ENCODE measurements at places on chromosomes 3 and 15.

DNA sequence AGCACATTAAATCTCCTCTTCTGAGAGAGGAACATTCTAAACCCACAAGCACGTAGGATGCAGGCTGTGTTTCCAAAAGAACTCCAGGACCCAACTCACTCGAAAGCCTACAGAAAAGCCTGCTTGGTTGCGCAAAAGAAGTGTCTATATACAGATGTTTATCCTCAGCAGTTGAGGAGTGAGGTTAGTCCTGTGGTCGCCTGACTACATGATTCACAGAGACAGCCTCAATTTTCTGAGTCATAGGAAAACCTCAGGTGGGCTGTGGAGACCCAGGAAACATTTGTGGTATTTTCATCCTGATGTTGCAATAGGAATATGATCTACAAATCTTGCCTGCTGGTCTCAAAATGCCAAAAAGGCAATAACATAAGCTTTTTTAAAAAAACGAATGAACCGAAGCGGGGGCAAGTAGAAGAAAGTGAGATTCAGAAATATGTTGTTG is 183.8 kb upstream of the THRB start:
- no peak for DNase-seq

DNA sequence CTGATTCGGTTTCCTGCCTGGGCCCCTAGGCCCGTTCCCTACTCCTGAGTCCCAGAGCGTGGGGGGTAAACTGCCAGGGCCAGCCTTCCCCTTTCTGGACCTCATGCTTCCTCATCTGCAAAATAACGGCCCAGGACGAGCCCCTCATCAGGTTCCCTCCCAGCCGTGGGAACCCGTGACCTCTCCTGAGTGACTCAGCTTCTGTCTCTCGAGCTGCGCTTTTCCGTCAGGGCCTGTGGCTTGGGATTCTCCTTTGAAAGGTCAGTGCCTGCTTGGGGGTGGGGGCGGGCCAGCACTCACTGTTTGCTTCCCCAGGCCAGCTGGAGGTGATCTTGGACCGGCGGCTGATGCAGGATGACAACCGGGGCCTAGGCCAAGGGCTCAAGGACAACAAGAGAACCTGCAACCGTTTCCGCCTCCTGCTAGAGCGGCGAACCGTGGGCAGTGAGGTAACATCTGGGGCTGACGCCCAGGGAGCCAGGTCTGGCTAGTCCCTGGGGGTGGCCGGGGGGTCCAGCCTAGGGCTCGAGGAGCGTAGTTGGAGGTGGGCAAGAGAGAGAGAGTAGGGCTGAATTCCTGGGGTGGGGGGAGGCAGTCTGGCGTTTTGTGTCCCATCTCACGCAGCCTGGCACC is 12.8 kb downstream of the MAN2A2 start:
- no peak for DNase-seq

DNA sequence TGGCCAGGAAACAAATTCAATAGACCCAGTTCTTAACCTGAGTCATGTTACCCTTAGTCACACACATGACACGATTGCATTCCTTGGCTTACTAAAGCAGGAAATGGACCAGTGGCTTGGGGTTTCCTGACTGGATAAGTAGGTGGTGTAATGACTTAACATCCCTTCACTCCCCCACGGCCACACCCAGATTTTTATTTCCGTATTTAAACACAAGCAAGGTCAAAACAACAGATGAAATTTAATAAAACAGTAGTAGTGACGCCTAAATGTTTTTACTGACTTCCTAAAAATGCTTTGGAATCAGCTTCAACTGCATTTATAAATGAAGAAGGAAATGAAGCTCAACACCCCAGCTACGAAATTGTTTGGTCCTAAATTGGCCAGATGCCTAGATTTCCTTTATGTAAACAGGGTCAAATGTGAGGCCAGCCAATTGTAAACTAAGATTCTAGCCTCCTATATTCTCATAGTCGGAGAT is 324.3 kb downstream of the CHST2 start:
- no peak for DNase-seq

DNA sequence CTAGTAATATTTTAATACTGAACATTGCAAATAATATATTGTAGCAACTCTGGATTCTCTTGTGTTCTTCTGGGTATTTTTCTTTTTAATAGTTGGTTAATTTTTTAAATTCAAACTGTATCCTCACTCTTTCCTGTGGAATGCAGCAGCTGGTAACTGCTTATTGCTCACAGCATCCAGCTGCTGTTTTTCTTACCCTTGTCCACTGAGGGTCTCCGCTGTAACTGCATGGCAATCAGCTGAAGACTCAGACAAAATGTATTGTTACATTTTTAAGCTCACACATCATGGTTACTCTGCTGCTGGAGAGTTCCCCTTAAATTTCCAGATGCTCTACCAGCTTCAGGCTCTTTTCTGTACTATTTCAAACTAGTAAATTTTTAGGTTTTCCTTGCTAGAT is 227.6 kb downstream of the MBNL1 start:
- no peak for DNase-seq

GRCh38 chr15:79115986-79116665 is 25.5 kb upstream of the RASGRF1 start:
- DNase-seq = no peak

GRCh38 chr3:134143828-134144401 is 106.7 kb downstream of the RYK start:
- DNase-seq = no peak

DNA sequence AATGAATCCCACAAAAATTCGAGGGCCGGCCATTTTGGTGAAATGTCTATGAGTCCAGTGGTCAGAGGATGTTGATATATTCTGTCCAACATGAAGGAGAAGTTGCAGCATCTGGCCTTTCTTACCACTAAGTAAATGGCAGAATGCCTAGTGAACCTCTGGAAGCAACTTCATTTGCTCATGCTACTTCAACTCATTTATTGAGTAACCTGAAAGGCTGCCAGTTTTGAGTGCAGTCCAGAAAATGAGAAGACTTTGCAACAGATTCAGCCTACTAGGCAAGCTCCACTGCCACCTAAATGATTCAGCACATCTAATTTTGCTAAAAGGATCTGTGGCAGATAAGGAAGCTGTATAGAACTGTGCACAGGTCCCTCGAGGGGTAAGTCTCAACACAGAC is 265.0 kb downstream of the OPA1 start:
- DNase-seq = no peak

DNA sequence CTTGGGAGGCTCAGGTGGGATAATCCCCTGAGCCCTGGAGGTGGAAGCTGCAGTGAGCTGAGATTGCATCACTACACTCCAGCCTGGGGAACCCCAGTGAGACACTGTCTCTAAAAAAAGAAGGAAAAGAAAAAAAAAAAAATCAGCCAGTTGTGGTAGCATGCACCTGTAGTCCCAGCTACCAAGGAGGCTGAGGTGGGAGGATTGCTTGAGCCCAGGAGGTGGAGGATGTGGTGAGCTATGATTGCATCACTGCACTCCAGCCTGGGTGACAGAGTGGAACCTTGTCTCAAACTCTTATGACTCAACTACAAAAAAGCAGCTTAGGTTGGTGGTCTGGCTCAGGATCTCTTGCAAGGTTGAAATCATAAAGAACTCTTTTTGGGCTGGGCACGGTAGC is 19.3 kb upstream of the GPX1 start:
- DNase-seq = peak; percentile 33

DNA sequence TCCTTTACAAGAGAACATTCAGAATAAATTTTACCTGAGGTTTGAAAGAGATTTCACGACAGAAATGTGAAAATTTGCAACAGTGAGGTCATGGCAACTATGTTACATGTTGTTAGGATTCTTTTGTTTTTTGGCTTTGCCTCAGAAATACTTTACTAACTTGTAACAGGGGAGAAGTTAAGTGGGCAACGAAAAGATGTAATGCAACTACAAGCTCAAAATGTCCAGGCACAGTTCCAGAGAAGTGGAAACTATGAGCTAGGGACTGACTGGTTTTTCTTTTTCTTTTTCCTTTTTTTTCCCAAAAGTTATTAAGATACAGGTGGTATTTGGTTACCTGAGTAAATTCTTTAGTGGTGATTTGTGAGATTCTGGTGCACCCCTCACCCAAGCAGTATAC is 111.5 kb upstream of the PPP2R3A start:
- DNase-seq = no peak

Data from activated CD4-positive, alpha-beta T cell treated with anti-CD3 and anti-CD28 coated beads, Interleukin-2, amount 50 U/mL, for 24 hours (primary cell).